Smooth muscle cell of trachea (primary cell): ENCODE measurements at places on chromosomes 1 and 21. TPM values are rescaled to one million over a fixed set of nuclear protein-coding genes. Genes with fewer than 3 reads are reported as not detected.

CHODL gene
- total RNA-seq: 0.15 and 0.17 TPM in 2 replicates

TIE1 gene
- total RNA-seq: 0.17 and 5.5 TPM in 2 replicates

CFAP57 gene
- total RNA-seq: under 0.01 and 0.33 TPM in 2 replicates

DNAJC28 gene
- 1.3 and 3.2 TPM in 2 replicates for total RNA-seq

ADGRL4 gene
- 6.9 and 23.3 TPM in 2 replicates for total RNA-seq

CNN3 gene
- 289 and 292 TPM in 2 replicates for total RNA-seq

NRAS gene
- 42.2 and 66.2 TPM in 2 replicates for total RNA-seq

CFAP45 gene
- total RNA-seq: 1.0 and 1.3 TPM in 2 replicates

ASAP3 gene
- 62.4 and 140 TPM in 2 replicates for total RNA-seq

DCDC2B gene
- total RNA-seq: not detected in 2 replicates

LCE3E gene
- total RNA-seq: not detected in 2 replicates

PPIE gene
- total RNA-seq: 30.3 and 47.6 TPM in 2 replicates

SIM2 gene
- total RNA-seq: 0.17 TPM in 1 of 2 replicates, not detected in the other

GATAD2B gene
- total RNA-seq: 4.6 and 6.7 TPM in 2 replicates

KLF17 gene
- under 0.01 and 0.17 TPM in 2 replicates for total RNA-seq

AMY1B gene
- not detected in 2 replicates for total RNA-seq

GPR37L1 gene
- not detected in 2 replicates for total RNA-seq
